ENCODE measurements at places on chromosomes 5 and 9.

DNA sequence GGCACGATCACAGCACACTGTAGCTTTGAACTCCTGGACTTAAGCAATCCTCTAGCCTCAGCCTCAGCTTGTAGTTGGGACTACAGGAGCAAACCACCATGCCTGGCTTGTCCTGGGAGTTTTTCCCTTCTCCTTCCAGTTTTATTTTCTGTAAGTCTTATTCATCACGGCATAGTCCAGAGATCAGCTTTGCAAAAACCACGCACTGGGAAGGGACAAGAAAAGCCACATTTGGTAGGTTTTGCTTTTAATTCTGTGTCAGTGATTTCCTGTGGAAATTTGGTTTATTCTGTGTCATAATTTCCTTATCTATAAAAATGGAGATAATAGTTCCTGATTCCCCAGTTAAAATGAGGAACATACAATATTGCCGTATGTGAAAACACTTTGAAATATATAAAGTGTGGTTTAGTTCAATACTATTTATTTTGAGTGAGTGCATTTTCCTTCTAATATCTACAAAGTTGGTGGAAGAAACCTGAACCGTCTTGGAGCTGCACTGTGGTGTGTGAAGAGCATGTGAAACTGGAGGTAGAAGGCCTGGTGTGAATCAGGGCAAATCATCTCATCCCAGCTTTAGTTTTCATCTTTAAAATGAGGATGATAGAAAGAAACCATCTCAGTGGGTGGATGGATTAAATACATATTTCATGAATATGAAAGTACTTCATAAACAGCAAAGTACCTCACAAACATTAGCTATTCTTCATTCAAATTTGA lies 92.8 kb upstream of the ELL2 start:
- DNase-seq, result no peak

DNA sequence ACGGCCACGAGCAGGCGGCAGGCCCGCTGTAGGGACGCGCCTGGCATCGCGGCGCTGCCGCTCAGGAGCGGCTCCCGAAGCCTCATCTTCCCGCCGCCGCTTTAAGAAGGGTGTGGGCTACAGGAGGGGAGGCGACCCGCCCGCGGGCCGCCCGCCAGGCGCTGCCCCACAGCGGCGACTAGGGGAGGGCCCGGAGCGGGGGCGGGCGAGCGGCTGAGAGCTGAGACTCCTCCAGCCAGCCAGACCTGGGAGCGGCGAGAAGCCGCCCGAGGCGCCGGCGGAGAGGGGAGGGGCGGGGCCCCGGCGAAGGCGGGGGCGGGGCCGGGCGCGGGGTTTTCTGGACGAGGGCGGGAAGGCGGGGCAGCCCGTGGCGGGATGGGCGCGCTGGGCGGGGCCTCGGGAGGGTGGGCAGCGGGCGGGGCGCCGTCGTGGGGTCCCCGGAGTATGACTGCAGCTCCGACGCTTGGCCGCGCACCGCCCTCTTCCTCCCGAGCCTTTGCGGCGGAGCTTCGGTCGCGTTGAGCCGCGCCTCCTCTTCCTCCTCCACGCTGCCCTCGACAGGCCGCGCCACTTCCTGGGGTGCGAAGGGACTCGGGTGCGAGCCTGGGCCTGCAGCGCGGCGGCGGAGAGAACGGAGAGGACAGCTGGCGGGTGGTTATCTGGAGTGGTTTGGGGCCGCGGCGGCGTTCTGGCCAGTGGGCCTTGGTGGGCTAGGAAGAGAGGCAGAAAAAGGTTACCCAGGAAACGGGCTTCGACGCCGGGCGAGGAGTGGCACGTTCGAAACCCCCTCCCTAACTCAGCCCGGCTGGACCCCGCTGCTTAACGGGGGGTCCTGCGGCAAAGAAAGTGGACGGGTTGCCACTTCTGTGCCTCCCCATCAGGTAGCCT lies at the start of gene B4GALT1:
Gene B4GALT1, minus strand, starts transcription at position 253 of the 888 bp plus-strand sequence. Its CDS starts 167 bp downstream, at position 86.
- peak; percentile 84 for DNase-seq

DNA sequence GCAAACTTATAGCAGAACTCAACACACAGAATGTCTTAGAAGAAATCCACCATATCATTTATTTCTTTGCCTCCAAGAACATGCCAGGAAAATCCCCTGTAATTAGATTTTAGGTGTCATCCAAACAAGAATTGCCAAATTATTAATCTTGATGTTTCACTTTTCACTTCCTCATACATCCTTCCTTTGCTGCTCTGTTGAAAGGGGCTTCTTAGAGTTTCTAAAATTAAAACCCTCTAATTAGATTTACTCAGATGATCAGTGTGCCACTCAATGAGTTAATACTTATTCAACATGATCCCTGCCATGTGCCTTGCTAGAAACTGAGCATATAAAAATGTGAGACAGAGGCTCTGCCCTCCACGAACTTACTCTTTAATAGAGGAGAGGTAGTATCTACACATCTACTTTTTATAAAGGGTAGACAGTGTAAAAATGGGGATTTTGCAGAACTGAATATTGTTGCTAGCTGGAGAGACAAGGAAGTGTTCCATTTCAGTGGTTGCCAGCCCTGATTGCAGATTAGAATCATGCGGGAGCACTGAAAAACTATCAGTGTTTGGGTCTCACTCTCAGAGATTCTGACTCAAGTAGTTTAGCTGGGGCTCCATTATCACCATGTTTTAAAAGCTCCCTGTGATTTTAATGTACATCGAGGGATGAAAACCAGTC lies 498.4 kb downstream of the TLE4 start:
- DNase-seq, result no peak

DNA sequence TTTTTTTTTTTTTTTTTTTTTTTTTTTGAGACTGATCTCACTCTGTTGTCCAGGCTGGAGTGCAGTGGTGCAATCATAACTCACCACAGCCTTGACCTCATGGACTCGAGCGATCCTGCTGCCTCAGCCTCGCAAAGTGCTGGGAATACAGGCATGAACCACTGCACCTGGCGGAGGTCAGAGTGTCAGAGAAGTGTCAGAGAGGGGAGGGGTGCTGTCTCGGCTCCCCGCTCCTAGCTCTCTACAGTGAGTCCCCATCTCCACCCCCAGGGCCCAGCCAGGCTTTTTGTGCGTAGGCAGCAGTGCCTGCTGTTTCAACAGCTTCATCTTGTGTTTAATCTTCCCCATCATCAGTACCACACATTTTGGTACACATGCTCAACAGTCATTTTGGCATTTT lies 38.3 kb downstream of the SAR1B start:
- no peak for DNase-seq

Measured in SK-N-DZ (cell line).